Fibroblast of the aortic adventitia (primary cell): ENCODE measurements at places on chromosomes 2 and 18. TPM values are rescaled to one million over a fixed set of nuclear protein-coding genes. Genes with fewer than 3 reads are reported as not detected.

The ADD2 gene
- 0.36 and 17.3 TPM in 2 replicates for total RNA-seq

The ARHGAP28 gene
- total RNA-seq = 11.9 and 221 TPM in 2 replicates

The TCF4 gene
- total RNA-seq = 105 TPM in 2 replicates

The INHBB gene
- total RNA-seq = not detected in 2 replicates

The C2orf80 gene
- total RNA-seq = not detected in 2 replicates

The RTKN gene
- total RNA-seq = 12.0 and 15.7 TPM in 2 replicates

The VWA3B gene
- total RNA-seq = not detected in 2 replicates

The CHAC2 gene
- total RNA-seq = 0.57 and 9.7 TPM in 2 replicates

The EPC2 gene
- 22.4 and 31.7 TPM in 2 replicates for total RNA-seq

The ALPI gene
- total RNA-seq = not detected in 2 replicates

The TLX2 gene
- total RNA-seq = not detected in 2 replicates

The MPP4 gene
- 0.33 and 4.0 TPM in 2 replicates for total RNA-seq

The CFC1 gene
- total RNA-seq = not detected in 2 replicates

The FRZB gene
- total RNA-seq = 0.08 and 0.18 TPM in 2 replicates

The AMER3 gene
- total RNA-seq = not detected in 2 replicates

The GPR75 gene
- total RNA-seq = 0.25 and 2.4 TPM in 2 replicates

The SLC8A1 gene
- 39.1 and 112 TPM in 2 replicates for total RNA-seq

The TSPYL6 gene
- 0.25 TPM in 1 of 2 replicates, not detected in the other for total RNA-seq

DNA sequence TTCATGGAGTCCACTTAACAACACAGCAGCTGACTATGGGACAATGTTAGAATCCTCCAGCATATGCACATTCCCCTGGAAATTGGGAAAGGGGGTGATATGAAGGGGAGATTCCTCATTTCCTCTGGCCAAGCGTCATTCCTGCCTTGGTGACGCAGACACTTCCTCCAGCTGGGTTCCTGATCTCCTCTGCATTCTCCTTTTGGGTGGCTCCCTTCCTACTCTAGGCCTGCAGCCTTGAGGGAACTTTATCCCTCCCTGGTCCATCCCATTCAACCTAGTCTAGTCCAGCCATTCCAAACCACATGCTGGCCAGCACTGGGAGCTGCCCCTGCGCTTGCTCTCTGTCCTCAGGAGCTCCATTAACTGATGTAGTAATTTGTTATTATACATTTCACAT is 216.8 kb downstream of the VAPA start:
- DNase-seq = no peak

- peak; percentile 7 for DNase-seq
These were observed 69.2 kb upstream of the MTIF2 start for GRCh38 chr2:55338268-55338667.

DNA sequence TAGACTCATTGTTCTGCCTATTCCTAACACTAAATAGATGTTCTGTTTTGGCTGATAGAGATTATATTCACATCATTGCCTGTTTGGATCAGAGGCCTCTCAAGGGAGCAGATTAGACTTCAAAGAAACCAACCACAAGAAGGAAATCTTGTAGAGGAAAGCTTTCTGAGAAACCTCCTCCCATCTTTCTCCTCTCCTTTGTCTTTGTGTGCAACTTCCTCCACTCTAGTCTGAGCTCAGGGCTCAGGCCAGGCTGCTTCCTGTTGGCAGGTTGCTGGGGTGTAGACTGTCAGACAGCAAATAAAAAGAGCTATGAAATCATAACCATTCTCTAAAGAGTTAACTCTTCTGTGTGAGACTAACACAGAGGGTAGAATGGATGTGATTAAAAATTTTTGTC is 113.0 kb downstream of the TGFA start:
- no peak for DNase-seq

- no peak for DNase-seq
These were observed 44.9 kb downstream of the MRPL35 start for GRCh38 chr2:86243950-86244733.

DNA sequence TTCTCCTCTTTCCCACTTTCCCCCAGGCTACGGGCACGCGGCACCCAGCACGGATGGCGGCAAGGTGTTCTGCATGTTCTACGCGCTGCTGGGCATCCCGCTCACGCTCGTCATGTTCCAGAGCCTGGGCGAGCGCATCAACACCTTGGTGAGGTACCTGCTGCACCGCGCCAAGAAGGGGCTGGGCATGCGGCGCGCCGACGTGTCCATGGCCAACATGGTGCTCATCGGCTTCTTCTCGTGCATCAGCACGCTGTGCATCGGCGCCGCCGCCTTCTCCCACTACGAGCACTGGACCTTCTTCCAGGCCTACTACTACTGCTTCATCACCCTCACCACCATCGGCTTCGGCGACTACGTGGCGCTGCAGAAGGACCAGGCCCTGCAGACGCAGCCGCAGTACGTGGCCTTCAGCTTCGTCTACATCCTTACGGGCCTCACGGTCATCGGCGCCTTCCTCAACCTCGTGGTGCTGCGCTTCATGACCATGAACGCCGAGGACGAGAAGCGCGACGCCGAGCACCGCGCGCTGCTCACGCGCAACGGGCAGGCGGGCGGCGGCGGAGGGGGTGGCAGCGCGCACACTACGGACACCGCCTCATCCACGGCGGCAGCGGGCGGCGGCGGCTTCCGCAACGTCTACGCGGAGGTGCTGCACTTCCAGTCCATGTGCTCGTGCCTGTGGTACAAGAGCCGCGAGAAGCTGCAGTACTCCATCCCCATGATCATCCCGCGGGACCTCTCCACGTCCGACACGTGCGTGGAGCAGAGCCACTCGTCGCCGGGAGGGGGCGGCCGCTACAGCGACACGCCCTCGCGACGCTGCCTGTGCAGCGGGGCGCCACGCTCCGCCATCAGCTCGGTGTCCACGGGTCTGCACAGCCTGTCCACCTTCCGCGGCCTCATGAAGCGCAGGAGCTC is 35.4 kb downstream of the KCNK3 start:
- no peak for DNase-seq

DNA sequence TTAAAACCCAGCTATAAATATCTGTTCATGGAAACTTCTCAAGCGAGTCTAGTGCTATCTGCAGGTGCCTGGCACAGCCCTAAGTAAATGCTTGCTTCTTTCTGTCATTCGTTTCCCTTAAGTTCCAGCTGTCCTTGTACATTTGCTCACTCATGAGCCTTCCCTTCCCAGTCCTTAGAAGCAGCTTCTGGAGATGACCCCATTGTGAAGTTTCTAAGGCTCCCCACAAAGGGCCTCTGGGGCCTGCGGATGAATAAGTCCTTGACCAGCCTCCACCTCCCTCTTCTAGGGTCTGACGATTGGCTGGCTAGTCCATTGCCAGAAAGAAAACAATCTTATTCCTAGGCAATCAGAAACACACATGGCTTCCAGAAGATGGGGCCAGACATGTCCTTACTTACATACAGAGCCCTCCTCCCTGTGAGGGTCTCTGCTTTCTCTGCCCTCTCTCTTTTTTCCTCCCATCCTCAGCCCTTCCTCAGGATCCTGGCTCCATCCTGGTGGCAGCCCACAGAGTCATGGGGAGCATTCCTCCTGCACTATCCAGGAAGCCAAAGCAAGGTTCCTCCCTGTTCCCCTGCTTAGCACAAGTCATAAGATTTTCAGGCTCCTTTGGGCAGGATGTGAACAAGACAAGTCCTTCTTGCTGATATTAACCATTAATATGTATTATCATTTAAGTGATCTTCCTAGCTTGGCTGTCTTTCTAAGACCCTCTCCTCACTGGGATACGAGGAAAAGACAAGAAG is 87.3 kb downstream of the TNFRSF11A start:
- no peak for DNase-seq

- no peak for DNase-seq
These were observed 2.7 kb upstream of the ZC3H6 start for GRCh38 chr2:112272669-112273068.

GRCh38 chr2:213284105-213285090 is at the start of gene SPAG16:
Gene SPAG16, plus strand, starts transcription at chr2:213284464.
- DNase-seq = peak; percentile 96

DNA sequence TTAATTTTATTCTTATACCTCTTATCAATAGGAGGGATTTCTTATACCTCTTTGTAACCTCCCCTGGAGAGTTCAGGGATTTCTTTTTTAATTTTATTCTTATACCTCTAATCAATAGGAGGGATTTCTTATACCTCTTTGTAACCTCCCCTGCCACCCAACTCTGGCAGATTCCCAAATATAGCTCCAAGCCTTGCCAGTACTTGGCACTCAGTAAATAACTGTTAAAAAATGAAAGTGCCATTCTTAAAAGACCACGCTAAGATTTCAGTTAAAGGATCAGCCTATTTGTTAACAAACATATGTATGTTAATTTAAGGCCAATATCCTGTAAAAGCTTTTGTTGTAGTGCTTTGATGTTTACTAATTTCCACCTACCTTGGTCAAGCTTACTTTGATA is 4.8 kb downstream of the RNF149 start:
- no peak for DNase-seq

GRCh38 chr2:240991378-240992263 is 6.8 kb upstream of the SNED1 start:
- peak; percentile 88 for DNase-seq

DNA sequence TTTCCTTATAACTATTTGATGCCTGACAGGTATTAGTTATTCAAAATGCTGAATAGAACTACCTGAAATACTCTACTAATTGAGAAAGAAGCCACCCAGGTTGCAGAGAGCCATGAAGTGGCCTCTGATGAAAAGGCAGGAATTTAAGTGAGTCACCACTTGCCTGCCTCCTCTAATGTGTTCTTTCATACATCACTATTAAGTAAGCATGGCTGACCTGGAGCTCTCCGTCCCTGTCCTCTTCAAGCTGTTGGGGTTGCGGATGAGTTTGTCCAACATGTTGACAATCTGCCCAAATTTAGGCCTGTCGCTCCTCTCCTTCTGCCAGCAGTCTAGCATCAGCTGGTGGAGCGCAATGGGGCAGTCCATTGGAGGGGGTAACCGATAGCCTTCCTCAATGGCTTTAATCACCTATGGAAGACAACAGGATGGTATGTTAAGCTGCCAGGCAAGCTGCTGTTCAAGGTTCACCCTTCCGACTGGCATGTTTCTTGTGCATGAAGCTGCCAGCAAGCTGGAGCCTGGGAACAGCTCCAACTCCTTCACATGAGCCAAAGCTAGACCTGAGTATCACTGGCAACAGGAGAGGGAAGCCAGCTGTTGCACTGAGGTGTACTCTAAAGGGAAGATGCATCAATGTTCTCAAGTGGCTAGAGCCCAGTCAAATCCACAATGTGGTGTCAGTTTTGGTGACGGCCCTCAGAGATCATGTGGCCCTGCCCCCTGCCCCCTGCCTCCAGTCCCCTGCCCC is 142.2 kb downstream of the EPHA4 start:
- peak; percentile 28 for DNase-seq

DNA sequence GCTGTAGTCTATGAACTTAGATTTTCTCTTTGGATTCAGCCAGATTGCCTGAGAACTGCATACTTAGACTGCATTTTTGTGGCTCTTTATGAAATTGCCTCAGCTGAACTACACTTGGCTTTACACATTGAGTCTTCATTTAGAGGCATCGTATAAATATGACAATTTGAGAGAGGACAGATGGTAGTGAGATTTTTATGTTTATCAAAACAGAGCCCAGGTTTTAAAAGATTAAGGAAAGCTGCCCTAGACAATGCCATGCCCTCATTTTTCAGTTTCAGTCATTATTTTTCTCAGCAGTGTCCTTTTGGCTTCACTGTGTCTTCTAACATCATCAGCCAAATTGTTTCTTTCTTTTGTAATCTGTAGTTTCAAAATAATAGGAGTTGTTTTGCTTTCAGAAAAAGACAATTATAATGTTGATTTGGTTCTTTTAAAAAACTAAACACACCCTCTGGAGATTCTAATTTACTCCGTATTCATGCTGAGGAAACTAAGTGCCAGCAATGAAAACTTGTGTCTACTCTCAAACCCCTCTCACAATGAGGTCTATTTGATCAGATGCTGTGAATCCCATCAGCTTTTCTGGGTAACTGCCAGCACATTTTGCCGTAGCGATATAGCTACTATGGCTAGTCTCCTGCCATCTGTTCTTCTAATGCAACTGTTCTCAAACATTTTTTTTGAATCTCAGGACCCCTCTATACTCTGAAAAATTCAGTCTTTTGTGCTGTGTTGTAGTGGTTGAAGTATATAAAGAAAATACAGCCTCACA is 46.2 kb downstream of the TWSG1 start:
- peak; percentile 63 for DNase-seq

DNA sequence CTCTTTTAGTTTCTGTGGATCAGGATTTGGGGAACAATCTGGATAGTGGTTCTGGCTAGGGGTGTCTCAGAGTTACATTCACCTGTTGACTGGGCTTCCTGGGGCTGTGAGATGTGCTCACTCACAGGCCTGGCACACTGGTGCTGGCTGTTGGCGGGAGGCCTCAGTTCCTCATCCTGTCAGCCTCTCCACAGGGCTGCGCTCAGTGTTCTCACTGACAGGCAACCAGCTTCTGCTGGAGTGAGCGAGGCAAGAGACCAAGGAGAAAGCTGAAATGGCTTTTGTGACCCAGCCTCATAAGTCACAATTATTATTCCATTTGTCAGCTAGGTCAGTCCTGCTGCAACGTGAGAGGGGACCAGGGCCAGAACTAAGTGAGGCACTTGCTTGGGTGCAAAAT is 180.6 kb upstream of the GLI2 start:
- no peak for DNase-seq

DNA sequence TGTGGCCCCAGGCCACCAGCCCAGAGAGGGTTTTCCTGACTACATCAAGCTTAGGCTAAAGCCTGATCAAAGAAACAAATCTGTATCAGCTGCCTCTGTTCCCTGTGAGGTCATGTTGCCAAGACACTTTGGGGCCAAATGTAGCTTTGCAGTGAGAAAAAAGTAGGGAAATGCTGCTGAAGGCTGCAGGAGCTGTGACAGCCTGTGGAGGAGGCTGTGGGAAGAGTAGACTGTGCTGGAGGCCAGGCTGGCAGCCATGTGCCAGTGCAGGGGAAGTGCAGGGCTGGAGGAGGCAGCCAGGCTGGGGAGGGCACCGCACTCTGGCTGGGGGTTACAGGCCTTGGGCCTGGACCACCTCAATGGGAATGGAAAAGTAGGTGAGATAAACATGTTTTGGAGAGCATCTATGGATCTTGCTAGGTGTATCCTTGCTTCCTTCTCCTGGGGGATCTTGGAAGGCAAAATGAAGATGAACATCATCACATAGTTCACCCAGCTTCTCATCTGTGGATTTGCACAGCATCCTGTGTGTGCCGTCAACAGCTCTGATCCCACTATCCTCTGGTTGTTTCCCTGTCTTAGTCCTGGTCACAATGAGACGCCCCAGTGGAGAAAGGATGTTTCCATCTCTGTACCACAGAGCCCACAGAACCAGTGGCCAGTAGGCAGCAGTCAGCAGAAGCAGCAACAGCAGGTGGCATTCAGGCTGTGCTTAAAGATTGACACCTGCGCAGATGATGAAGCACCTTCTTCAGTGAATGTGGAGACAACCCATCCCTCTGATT is 103.8 kb upstream of the COPS8 start:
- no peak for DNase-seq

GRCh38 chr2:200451511-200451910 is 58.4 kb downstream of the KCTD18 start:
- DNase-seq = no peak

- DNase-seq = no peak
These were observed 224.5 kb downstream of the FAM210A start for GRCh38 chr18:13501891-13502290.
